ENCODE measurements at places on chromosomes 12 and 14.

- DNase-seq = no peak
Measured at GRCh38 chr14:51564460-51564859, 87.2 kb upstream of the FRMD6 start.

DNA sequence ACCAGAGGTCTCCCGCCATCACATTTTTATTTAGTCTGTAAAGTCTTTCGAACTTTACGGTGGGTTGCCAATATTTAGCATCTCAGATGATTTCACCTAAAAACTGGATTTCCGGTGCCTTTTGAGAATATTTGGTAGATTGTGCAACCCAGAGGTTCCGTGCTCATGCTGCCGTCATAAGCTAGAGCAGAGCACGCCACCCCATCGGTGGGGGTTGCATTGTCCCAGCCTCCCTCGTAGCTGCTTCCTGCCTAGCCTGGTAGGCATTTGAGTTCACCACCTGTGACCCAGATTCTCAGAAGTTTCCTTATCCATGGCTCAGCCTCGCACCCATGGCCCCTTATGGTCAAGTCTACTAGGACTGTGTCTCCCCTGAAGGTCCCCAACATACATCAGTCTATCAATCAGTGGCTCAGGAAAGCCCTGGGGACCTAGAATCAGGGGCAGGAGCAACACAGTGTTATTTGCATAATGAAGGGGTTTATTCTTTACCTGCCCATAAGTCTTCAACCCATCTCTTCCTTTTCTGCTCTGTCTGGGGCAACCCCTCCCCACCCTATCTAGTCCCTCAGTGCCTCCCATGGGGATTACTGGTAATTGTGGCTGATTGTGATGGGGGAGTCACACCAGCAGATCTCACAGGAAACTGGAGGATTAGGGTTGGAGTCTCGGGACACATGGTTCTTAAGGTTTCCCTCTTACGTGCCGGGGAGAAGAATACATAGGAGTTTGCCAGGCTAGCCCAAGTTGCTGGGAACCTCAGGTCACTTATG, 152.3 kb downstream of the PHETA1 start:
- DNase-seq = no peak

DNA sequence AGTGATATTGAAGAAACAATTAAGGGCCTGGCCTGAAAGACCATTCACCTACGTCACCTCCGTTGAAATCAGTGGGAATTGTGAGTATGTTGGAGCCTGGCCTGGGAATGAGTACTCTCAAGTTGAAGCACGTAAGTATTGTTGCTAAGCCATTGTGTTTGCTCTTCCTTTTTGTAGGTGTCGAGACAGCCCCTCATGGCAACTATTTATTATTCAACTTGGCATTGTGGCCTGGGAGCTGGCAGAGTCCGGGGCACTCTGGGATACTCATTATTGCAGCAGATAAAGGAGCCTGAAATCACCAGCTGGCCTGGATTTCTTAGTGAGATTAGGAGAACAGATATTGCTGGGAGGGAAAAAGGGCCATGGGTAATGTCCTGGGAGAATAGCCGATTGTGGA, 147.4 kb downstream of the C12orf75 start:
- no peak for DNase-seq

GRCh38 chr12:131116468-131117117, 162.9 kb downstream of the ADGRD1 start:
- DNase-seq = no peak

- DNase-seq = no peak
Measured at GRCh38 chr12:27331291-27331926, 1.2 kb upstream of the BMAL2 start.

DNA sequence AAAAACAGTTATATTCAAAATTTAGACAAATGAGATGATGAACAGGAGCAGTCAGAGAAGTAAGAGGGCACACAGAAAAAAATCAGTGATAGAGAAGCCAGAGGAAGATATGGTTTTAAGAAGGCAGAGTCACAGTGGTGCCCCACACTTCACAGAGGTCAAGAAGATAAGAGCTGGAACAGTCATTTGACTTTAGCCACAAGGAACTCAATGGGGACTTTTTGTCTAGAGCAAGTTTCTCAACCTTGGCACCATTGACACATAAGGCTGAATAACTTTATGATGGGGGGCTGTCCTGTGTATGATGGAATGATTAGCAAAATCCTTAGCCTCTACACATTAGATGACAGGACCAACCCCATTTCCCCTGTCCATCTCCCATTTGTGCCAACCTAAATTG, 172.8 kb upstream of the PLEKHG7 start:
- no peak for DNase-seq

GRCh38 chr12:5571115-5571514, 139.2 kb downstream of the NTF3 start:
- no peak for DNase-seq

GRCh38 chr14:83172363-83172762, 1638.7 kb upstream of the SEL1L start:
- no peak for DNase-seq

GRCh38 chr12:116161588-116161987, 115.9 kb downstream of the MED13L start:
- DNase-seq = no peak

- DNase-seq = no peak
Measured at GRCh38 chr12:121537814-121538698, 42.8 kb downstream of the KDM2B start.

DNA sequence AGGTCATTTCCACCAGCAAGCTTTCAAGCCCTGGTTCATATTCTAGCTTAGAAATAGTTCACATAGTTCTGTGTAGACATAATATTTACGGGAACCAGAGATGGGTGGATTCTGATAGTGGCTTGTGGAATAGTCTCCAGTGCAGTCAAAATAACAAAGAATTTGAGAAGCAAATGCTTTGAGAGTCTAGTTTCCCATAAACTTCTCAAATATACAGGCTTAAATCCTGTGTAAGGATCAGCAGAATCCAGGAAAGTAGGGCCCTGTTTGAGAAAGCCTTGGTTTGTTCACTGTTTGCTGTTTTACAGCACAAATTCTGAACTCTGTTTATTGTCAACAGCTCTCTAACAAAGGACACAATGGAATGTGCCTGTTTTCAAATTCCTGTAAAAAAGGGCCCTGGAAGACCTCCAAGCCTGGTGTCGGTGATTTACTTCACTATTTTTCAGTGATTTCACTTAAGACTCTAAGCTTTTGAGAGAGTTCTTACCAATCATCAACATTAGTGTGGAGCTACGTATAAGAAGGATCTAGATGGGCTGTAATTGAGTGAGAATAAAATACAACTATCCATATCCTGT, 11.4 kb upstream of the FOS start:
- no peak for DNase-seq

GRCh38 chr12:66668311-66668710, 10.6 kb downstream of the GRIP1 start:
- DNase-seq = no peak

GRCh38 chr12:4881266-4882064, 28.2 kb upstream of the KCNA1 start:
- DNase-seq = no peak

DNA sequence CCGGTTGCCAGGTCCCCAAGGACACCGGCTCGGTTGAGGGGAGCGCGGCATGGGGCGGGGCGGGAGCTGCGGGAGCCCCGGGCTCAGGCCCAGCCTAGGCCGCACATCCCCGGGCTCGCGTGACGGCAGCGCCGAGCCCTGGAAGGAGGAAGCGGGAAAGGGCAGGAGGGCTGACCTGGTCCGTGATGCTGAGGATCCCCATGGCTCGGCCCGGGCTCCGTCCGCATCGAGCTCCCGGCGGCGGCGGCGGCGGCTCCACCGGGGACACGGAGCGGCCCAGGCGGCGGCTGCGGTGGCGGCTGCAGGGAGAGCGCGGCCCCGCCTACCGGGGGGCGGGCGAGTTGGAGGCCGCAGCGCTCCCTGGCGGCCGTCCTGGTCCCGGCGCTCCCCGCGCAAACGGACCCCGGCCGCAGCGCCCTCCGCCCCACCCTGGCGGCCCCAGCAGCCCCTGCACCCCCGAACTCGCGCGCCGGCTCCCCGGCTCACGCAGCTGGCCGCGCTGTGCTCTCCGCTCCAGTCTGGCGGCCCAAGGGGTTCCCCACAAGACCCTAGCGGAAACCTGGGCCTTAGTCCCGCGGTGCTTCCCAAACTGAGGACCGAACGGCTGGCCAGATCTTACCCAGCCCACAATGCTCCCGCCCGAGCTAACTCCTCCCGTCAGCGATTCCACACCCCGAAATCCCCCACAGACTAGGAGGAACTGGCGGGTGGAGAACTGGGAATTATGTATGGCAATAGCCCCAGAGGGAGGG, at the start of gene ANKRD52:
Gene ANKRD52 (minus strand): TSS at position 317 of the 752 bp plus-strand sequence. CDS start 115 bp downstream, at position 202.
- DNase-seq = peak; percentile 54

GRCh38 chr12:101670007-101670671, 27.3 kb upstream of the CHPT1 start:
- no peak for DNase-seq

GRCh38 chr12:7948589-7949260, 12.7 kb upstream of the SLC2A3 start:
- DNase-seq = no peak

- no peak for DNase-seq
Measured at GRCh38 chr14:50410921-50411320, 14.2 kb upstream of the CDKL1 start.

- no peak for DNase-seq
Measured at GRCh38 chr14:101726295-101726953, 35.1 kb upstream of the PPP2R5C start.

- no peak for DNase-seq
Measured at GRCh38 chr12:128069359-128069997, 197.5 kb upstream of the TMEM132C start.

GRCh38 chr12:2925322-2925995, 33.7 kb upstream of the TEAD4 start:
- no peak for DNase-seq

DNA sequence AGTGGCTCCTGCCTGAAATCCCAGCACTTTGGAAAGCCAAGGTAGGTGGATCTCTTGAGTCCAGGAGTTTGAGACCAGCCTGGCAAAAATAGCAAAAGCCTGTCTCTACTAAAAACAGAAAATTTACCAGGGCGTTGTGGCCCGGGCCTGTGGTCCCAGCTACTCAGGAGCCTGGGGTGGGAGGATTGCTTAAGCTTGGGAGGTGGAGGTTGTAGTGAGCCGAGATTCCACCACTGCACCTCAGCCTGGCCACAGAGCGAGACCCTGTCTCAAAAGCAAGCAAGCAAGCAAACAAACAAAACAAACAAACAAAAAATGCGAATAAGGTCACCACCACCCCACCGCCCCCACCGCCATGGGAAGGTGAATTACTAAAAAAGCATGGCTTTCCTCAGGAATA, 238.7 kb downstream of the ATXN7L3B start:
- DNase-seq = no peak

- no peak for DNase-seq
Measured at GRCh38 chr12:104683831-104684503, 227.2 kb downstream of the CHST11 start.

- DNase-seq = no peak
Measured at GRCh38 chr14:75144944-75145343, 18.1 kb upstream of the NEK9 start.

- DNase-seq = no peak
Measured at GRCh38 chr12:93743229-93743998, 66.2 kb downstream of the CRADD start.

DNA sequence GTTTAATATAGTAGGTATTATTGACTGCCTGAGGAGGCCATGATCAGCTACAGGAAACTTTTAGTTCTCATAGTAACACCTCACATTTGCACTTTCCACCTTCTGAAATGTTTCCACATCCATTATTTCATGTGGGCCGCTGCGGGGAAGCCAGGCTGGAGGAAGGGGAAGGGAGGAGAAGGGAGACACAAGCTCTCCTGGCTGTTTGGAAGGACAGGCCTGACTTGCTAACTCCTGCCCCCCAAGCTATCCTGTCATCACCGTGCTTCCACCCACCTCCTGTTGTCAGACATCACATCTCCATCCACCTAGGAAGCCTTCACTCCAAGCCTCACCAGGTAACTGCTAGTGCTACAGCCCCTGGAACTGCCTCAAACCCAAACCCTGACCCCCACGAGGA, 9.5 kb downstream of the DPF3 start:
- no peak for DNase-seq

GRCh38 chr12:50618864-50619609, 114.3 kb downstream of the DIP2B start:
- DNase-seq = no peak

GRCh38 chr14:99688210-99688581, 4.1 kb downstream of the CYP46A1 start:
- DNase-seq = no peak

GRCh38 chr14:52485350-52485960, 66.8 kb downstream of the TXNDC16 start:
- no peak for DNase-seq

GRCh38 chr12:109461049-109461845, 15.9 kb downstream of the KCTD10 start:
- DNase-seq = no peak

DNA sequence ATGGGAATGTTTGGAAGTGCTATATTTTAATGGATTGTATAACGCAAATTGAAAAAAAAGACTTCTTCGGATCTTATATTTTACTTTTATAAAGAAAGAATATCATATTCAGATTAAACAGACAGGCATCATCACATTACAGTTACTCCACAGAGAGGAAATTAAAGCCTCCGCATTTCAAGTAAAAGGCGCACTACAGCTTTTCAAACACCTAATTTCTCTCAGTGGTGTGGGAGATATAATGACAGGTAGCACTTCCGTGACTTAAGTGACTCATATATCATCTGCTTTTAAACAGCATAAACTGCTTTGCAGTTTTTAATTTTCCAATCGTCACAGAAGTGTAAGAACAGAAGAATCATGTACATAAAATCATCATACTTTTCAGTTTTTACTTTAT, 751.4 kb downstream of the FSCB start:
- no peak for DNase-seq

DNA sequence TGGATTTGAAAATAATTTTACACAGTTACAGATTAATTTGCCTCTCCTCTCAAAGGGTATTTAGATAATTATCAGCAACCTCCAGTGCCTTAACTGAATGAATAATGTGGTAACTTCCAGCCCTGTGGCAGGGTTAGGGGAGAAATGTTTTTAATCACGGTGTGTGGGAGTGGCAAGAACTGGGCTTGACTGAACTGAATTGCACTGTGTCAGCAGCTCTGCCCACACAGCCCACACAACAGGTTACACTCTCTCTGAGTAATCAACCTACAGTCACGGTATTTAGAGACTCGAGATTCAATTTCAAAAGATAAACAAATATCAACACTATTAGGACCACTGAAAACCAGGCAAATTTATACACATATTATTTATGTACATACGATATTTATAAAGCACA, 198.5 kb downstream of the KCNC2 start:
- no peak for DNase-seq

DNA sequence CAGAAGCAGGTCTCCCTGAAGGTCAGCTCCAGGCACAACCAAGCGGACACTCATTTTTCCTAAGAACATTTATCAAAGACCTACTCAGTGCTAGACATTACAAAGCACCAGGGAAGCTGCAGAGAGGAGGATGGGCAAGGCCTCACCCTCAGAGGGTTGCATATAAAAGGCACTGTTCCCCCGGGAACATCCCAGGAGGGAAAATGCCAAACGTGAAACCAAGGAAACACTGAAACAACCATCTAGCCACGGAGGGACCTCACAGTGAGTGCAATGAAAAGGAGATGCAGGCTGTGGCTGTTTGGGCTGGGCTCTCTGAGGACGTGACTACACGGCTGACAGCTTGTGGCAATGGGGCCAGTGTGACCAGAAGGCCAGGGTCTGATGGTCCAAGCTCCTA, 117.4 kb upstream of the VASH1 start:
- DNase-seq = no peak

All from stimulated activated CD8-positive, alpha-beta memory T cell treated with anti-CD3 and anti-CD28 coated beads, Interleukin-7, amount 100 ng/mL, for 24 hours (primary cell).